ENCODE measurements at places on chromosomes 5 and 9. TPM values are rescaled to one million over a fixed set of nuclear protein-coding genes. Genes with fewer than 3 reads are reported as not detected.

Gene FBXO10
- total RNA-seq, result 13.3 TPM

DNA sequence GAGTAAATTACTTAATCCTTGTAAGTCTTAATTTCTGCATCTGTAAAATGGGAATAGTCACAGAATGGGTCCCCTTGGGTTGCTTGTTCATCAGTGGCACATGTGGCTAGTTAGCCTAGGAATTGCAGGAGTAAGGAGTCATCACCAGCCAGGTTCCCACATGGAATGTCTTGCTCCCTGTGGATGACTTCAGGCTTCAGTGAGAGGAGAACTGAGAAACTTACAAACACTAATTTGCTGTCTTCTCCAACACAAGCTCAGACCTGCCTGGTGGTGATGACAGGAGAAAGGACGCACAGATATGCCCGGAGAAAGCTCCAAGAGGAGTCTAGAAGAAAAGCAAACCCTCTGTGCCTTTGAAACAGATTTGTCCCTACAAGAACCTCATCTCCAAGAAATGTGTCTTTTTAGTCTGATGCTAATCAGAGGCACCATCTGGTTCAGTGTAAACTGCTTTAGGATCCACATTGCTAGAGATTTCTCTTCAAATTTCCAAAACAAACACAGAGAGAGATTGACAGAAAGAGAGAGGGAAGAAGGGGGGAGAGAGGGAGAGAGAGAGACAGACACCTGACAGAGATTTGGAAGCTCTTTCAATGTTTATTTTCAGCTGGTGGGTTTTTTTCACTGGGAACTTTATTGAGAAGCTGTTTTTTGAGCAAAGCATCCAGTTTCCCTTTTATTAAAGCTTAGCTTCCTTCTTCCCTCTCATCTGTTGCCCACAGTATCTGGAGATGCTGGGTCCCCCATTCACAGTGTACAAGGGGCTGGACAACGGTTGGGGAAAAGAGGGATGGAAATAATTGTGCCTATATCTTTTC lies 128.3 kb downstream of the DOCK2 start:
- DNase-seq, result no peak

GRCh38 chr9:111839387-111839786 lies 44.6 kb upstream of the SHOC1 start:
- DNase-seq, result no peak

GRCh38 chr9:134487066-134487710 lies 154.4 kb upstream of the COL5A1 start:
- no peak for DNase-seq

GRCh38 chr9:16611983-16612382 lies 258.5 kb downstream of the BNC2 start:
- no peak for DNase-seq

Gene P4HA2
- total RNA-seq, result 5.4 TPM

DNA sequence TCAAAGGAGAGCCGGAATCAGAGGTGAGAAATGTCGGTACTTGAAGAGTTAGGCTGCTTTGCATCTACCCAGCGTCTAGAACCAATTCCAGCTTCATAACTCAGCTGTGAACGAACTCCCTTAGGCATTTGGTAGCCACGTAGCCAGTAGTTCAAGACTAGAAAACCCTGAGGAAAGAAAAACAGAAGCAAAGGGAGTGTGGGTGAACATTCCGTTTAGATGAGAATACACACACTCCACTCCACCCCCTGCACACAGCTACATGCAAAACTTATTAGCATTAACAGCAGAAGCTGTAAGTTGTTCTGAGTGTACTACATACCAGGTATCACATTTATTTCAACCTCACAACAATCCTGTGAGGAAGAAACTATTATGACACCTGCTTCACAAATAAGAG lies 78.3 kb downstream of the SMIM23 start:
- no peak for DNase-seq

Gene SURF2
- total RNA-seq, result 28.1 TPM

Gene MELK
- total RNA-seq, result 71.4 TPM

DNA sequence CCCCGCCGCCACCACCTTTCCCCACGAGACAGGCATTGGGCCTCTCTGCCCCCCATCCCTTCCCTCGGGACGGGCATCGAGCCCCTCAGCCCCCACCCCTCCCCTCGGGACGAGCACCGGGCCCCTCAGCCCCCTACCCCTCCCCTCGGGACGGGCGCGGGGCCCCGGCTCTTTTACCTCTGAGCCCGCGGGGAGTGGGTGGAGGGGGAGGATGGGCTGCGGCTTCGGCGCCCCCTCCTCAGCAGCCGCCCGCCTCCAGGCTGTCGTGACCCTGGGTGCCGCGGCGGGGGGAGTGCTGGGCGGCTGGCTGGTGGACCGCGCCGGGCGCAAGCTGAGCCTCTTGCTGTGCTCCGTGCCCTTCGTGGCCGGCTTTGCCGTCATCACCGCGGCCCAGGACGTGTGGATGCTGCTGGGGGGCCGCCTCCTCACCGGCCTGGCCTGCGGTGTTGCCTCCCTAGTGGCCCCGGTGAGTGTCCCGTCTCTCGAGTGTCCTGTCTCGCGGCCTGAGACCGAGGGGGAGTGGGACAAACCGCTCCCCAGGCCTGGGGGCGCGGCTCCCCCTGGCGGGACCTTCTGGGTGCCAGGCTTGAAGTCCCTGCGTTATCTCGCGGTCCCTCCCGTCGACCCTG lies 791 bp downstream of the SLC2A8 start:
- DNase-seq, result peak; percentile 82

GRCh38 chr5:43316421-43316820 lies 3.2 kb upstream of the HMGCS1 start:
- no peak for DNase-seq

DNA sequence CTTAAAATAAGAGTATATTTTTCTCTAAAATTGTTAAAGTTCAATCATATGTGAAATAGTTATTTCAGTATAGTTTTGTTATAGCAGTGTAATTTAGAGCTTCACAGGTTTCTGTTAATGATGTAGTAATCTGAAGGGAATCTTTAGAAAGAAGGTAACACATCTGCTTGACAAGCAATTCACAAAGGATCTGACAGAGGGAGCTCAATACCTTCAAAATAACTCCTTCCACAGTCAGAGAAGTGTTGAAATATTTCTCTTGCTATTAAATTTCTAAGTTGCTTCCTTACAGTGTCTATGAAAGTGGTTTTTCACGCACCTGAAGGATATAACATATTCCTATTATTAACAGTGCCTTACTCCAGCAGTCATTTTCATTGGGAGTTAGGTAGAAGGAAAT lies 44.9 kb downstream of the SLC25A51 start:
- no peak for DNase-seq

DNA sequence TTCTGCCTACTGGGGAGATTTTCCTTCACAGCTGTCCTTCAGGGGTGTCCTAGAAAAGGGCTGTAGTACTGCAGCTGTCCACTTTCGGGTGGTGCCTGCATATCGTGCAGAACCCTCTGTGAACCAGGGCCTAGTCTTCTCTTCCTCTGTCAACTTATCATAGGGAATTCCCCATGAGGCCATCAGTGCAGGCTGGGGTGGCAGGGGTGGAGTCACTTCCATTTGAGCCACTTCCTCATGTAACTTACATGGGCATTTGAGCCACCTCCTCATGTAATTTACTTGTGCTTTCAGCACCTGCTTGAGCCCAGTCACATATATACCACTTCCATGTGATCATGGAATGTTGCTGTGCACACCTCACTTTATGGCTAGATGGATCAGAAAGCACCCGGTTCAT lies 742.0 kb upstream of the RGMB start:
- no peak for DNase-seq

Gene CDKN2A
- not detected for total RNA-seq

Gene FAM151B
- total RNA-seq, result not detected

DNA sequence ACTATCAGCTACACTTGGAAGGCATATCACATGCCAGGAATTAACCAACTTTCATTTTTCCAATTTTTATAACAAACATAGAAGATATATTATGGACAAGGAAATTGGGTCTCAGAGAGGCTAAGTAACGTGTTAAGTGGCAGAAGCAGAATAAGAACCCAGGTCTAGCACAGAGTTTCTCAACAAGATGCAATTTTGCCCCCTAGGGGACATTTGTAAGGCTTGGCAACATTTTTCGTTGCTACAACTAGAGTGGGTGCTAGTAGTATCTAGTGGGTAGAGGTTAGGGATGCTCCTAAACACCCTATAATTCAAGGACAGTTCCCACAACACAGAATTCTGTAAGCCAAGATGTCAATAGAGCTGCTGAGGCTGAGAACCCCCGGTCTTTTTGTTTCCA lies 180.6 kb downstream of the SNCAIP start:
- DNase-seq, result no peak

GRCh38 chr9:131677444-131678180 lies 62.3 kb downstream of the RAPGEF1 start:
- DNase-seq, result no peak

DNA sequence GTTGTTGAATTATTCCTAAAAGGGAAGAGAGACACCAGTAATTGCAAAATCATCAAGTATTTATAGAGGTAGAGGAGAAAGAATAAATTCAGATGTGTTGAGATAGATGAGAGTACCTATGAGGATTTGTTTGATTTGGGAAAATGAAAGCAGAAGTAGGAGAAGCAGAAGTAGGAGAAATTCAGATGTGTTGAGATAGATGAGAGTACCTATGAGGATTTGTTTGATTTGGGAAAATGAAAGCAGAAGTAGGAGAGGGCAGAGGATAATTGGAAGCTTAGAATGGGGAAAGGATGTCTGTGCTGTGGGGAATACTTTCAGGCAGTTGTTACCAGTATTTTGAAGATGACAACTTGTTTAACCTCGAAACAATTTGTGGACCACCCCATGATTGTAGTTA lies 35.1 kb upstream of the ZCCHC7 start:
- no peak for DNase-seq

Gene ACOT12
- not detected for total RNA-seq

- peak; percentile 24 for DNase-seq
Measured at GRCh38 chr5:29079771-29080170, 2041.4 kb upstream of the CDH9 start.

GRCh38 chr5:95951916-95952315 lies 9.7 kb downstream of the ELL2 start:
- DNase-seq, result no peak

DNA sequence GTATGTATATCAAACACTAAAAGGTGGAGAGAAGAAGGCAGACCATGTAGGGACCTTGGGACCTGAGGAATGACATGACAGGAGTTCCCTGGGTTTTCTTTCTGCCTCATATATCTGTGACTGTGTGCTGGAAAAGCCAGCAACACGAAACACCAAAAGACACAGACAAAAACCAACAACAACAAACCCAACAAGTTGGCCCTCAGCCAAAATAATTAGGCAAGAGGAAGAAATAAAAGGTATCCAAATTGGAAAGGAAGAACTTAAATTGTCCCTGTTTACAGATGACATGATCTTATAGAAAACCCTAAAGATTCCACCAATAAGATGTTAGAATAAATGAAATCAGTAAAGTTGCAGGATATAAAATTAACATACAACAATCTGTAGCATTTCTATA lies 21.7 kb downstream of the ABO start:
- DNase-seq, result no peak

GRCh38 chr9:16184964-16185646 lies 632.3 kb downstream of the CCDC171 start:
- no peak for DNase-seq

GRCh38 chr5:159518371-159518770 lies 188.1 kb upstream of the IL12B start:
- no peak for DNase-seq

- peak; percentile 7 for DNase-seq
Measured at GRCh38 chr5:36177715-36178523, 26.0 kb downstream of the SKP2 start.

DNA sequence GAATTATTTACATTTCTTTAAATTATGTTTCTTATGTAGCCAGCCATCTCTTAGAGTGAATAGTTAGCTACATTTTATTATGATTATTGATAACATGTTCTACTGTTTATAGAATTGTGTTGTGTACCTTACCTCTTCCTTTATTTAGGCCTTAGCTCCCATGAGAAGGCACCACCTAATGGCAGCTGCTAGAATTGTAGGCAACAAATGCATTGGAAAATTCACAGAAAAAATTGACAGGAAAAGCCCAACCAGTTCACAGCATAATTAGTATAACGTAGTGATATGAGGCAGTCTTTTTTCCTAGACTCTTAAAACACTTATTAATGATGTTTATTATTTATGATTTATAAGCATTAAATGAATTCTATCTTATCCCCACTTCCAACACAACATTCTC lies 175.8 kb downstream of the WDR70 start:
- DNase-seq, result peak; percentile 36

Gene LTC4S
- total RNA-seq, result 5.1 TPM

Gene LEAP2
- 0.94 TPM for total RNA-seq

Gene SOHLH1
- total RNA-seq, result not detected

- no peak for DNase-seq
Measured at GRCh38 chr9:20271096-20271495, 351.2 kb downstream of the MLLT3 start.

GRCh38 chr5:120293796-120294195 lies 170.3 kb upstream of the PRR16 start:
- no peak for DNase-seq

DNA sequence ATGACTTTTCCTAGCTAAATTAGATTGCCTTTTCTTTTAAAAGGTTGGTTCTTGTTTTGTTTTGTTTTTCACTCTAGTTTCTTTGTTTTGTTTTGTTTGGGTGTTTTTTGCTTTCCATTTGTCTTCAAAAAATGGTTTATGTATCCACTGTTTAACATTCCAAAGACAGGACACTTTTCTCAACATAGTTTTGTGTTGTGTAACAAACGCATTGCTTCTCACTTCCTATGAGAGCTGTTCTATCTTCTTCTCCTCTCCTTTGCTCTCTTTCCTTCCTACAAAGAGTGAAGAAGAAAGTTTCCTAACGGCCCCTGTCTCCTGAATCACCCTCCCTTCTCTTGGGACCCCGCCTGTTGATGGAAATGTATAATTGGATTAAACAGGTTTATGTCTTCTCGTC lies 539.7 kb downstream of the ACTL7B start:
- no peak for DNase-seq

DNA sequence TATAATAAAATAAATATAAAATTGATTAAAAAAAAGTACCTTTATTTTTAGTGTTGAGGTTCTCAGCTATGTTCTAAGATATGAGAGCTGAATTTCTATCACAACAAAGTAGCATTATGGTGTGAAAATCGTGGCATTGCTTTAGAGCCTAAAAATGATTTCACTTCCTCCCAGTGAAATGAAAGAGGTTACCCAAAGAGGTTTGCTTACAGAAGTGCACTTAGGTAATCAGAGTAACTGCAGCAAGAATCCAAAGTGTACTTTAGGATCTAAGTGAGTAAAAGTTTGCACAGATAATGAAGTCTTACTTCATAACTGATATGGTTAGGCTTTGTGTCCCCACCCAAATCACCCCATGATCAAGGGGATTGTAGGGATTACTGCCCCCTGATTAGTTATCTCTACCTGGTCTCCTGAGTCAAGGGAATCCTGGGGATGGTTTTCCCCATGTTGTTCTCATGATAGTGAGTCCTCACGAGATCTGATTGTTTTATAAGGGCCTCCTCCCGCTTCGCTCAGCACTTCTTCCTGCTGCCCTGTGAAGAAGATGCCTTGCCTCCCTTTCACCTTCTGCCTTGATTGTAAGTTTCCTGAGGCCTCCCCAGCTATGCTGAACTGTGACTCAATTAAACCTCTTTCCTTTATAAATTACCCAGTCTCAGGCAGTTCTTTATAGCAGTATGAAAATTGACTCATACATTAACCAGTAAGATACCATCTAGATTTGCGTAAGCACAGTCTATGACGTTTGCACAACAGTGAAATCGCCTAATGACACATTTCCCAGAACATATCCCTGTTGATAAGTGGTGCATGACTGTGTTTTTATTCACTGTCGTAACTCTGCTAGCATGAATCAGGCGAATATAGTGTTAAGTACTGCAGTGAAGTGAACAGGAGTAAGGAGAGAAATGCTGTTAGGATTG lies 40.3 kb upstream of the LRRC70 start:
- DNase-seq, result no peak
